SHP77 treated with DMSO at 0.1 percent for 48 hours (cell line): ENCODE measurements at places on chromosomes 16 and 17.

DNA sequence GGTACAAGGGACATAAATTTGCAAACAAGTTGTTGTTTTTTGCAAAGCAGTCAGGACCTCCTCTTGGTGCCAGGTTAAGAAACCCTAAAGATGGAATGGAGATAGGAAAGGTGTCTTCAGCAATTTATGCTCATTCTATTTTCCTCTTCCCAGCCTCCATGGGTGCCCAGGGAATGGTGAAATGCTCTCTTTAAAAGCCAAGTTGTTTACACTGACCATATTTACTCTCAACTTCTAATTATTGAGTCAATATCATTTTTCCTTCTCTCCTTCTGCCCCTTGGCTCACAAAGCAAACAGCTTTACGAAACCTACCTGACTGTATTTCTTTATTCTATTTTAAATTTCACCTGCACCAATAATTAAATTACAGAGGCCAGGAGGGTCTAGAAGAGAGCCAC is 138.5 kb upstream of the IRX3 start:
- no peak for DNase-seq

DNA sequence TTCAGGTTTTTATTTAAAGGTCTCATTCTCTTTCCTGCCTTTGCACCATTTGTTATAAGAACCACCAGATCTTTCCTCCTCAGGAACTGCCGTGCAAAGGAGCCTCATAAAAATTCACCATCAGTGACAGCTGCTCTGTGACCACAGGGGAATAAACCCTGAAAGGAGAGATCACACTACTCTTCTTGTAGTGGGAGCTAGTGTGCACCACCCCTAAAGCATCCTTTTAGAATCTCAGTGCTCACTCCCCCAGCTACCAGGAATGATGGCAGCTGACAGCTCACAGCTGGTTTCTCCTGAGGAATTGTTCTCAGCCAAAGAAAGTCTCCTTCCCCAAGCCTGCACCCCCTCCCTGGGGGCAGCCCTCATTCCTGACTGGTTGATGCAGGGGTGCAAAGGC is 18.7 kb downstream of the VAT1L start:
- DNase-seq: no peak

GRCh38 chr17:72387487-72387886 is 266.7 kb downstream of the SOX9 start:
- no peak for DNase-seq

GRCh38 chr16:65767125-65767524 is 599.4 kb upstream of the CDH5 start:
- no peak for DNase-seq

DNA sequence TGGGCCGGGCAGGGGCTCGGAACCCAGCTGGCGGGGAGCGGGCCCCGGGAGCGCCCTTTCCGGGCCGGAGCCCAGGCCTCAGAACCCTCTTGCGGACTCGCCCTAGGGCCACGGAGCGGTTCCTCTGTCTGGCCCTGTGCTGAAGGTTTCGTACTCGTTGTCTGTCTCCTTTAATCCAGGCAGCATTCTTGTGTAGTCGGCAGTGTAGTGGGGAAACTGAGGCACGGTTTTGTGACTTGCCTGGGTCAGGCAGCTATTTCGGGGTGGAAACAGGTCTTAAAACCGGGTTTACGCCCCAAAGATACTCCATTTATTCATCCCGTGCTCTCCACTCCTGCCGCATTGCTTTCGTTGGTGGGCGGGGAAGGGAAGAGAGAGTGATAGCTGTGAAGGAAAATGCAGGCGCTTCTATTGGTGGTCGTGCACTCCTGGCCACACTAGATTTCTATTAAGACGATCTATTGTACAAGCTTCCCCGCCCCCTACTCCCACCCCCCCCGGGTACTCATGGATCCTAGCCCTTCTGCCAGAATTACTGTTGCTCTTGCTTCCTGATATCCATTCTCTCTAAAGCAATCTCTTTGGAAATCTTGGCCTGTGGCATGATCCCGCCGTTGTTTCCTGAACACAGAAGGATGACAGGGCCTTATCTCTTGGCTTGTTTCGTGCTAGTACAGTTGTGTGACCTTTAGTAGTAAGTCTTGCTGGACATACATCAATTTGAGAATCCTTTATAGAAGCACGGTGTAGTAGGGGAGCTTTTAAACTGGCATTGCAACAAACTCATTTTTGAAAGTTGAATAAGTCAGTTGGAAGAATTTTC is 751 bp downstream of the DCAF7 start:
- peak; percentile 21 for DNase-seq

DNA sequence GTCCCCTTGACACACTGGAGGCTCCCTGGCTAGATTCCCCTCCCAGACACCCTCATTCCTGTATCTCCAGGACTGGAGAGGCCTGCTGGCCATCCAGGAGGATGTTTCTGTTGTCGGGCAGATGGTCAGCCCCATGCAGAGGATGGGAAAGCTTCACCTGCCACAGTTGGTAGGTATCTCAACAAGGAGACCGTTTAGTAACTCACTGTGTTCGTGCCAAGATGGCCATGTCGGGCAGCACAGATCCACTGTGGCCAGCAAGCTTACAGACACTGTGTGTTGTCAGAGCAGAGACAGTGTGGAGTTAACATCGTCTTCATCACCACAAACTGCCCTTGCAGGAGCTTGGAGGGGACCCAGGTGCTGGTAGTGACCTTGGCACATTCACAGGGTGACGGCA is 390.9 kb downstream of the SEC14L1 start:
- DNase-seq: no peak

DNA sequence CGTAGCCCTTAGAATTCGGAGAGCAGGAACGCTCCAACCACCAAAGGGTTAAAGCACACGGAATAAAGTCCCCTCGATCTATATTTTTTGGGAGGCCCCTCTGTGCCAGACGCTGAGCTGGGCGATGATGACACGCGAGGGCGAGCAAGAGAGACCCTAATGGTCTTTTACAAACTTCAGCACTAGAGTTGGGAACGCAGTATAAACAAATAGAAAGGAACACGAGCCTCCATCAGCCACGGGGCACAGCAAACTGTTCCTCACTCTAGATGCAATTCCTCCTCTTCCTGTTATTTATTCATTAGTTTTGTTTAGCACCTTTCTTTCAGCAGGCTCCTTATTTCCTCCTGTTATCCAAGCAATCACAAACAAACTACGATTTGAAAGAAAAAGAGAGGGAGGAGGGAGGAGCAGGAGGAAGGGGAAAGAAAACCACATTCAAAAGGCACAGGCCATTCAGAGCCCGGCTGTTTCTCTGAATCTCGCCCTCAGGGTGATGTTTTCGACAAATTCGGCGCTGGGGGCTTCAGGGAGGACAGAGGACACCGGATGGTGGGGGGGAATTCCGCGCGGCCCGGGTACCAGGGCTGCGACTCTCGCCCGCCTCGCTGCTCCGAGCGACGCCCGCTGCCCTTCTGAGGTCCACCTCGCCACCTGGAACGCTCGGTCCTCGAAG is 1.6 kb downstream of the TOX3 start:
- no peak for DNase-seq

- DNase-seq: no peak
Observed at GRCh38 chr16:11503566-11503965, 83.2 kb downstream of the LITAF start.

DNA sequence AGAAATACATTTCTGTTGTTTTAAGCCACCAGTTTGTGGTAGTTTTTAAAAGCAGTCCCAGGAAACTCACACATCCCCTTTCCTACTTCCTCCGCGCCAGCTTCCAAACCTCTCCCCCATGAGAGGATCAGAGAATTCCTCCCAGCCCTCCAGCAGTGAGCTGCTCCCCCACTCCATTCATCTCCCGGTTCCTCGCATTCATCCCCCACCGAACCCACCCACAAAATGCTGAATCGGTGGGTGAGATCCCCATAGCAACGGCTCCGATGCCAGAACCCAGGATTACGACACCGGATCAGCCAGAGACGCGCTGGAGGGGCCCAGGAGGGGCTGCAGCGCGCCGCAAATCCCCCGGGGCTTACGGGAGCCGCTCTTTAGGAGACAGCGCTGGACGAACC is 251.4 kb upstream of the RPL38 start:
- no peak for DNase-seq

DNA sequence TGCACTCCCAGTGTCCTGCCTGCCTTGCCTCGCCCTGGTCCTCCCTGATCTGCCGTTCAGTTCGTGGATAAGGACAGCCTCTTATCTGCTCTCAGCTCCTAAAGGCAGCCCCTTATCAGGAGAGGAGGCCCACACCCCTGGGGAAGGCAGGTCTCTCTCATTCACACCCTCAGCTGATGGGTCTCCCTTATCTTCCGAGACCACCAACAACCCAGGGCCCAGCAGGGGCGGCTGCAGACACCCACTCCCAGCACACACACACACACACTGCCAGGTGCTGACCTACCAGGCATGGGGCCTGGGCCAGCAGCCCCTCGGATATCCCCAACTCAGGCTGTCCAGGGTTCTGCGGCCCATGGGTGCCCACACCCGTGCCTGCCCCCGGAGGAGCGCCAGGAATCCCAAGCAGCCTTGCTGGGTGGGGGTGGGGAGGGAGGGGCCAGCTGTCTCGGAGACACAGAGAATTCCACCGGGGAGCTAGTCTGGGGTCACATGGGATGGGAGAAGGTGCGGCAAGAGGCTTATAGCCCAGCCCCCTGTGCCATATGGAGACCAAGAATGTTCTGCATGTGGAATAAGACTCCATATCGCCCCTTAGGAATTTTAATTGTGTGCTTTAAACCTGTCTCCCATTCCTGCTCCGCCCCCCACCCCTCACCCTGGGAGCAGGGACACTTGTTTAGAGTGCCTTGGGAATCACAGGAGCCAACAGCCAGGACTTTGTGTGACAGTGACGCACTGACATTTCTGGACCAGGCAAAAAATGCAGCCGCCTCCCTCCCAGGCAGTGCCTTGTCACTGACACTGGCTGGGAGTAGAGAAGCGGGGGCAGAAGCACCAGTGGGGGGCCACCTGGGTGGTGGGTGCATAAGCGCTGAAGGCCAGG is 41.9 kb upstream of the EMP2 start:
- DNase-seq: no peak

DNA sequence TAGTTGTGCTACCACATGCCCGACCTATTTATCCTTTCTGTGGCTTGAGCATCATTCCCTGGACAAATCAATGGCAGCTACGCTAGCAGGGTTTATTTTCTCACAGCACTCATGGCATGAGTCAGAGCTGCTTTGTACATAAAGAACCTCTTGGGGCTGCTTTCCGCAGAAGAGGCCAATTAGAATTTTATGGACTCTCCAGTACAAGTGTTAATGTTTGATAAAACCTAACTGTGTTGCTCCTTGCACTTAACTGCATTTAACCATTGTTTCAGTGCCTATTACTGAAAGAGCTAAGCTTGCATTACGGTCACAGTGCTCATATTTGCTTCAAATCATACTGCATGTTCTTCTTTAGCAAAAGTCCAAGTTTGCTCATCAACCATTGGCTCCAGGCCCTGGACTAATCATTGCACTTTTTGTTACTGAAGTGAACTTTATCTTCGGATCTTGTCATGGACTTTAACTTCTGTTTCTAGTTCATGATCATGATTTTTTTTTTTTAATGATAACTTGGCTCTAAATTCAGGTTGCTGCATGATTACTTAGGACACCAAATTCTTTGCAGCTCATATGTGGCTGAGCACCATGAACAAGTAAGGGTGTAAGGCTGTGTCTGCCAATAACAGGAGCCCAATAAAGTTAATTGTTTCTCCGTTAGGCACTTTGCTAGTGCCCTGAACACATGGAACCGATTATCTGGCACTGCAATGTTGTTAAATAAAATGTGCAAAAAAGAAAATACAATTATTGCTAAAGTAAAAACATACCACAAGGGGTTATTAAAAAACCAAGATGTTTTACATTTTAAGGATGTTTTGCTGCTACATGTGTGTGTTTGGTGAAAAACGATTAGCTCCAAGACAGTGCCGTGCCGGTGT is 492.2 kb downstream of the KCNJ2 start:
- no peak for DNase-seq

- no peak for DNase-seq
Observed at GRCh38 chr17:35087731-35088355, 24.3 kb upstream of the RFFL start.

- no peak for DNase-seq
Observed at GRCh38 chr16:66364117-66364958, 2.2 kb upstream of the CDH5 start.

- peak; percentile 82 for DNase-seq
Observed at GRCh38 chr17:39144416-39144840, 7.0 kb downstream of the PLXDC1 start.

DNA sequence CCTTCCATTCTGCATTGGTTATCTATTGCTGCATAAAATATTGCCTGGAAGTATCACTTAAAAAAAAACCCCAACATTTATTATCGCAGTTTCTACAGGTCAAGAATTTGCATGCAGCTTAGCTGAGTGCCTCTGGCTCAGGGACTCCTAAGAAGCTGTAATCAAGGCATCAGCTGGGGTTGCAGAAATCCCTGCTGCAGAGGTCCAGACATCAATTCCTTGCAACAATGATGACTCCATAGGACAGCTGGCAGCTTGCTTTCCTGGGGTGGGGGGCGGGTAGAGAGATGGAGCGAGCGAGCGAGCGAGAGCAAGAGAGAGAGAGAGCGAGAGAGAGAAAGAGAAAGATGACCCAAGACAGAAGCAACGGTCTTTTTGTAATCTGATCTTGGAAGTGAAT is 308.1 kb downstream of the HAPSTR1 start:
- DNase-seq: no peak

GRCh38 chr16:89051521-89052166 is 42.0 kb upstream of the ACSF3 start:
- DNase-seq: no peak

DNA sequence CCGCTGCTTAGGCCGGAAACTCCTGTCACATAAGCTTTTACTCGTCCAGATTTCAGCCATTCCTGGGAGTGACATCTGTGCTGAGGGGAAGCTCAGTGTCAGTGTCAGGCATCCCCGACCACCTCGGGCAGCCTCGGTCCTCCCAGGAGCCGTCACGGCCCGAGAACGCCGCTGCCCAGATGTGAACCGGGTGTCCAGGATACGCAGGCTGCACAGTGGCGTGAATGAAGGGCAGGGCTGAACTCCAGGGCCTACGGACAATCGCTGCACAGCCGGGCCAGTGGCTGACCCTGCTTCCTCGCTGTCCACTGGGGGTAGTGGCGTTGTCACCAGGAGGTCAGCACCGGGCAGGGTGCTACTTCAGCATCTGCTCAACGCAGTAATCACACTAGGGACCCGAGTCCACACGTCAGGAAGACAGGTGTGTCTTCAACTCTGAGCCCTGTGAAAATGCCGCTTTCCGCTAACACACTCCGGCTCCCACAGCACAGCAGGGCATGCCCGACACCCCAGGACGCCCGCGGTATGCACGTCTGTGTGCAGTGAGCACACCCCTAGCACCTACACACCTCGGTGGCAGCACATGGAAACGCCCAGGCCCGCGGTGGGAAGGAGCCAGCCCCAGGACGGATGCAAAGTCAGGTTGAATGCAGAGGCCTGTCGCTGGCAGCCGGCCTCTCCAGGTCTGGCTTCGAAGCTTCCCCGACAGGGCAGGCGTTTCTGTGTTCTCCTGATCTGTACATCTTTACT is 3.1 kb downstream of the LMF1 start:
- DNase-seq: no peak

GRCh38 chr17:32266389-32267301 is 1.0 kb downstream of the RHBDL3 start:
- no peak for DNase-seq

- no peak for DNase-seq
Observed at GRCh38 chr17:67183531-67183930, 61.5 kb downstream of the HELZ start.

GRCh38 chr17:20896153-20896649 is 146.6 kb downstream of the USP22 start:
- no peak for DNase-seq

- DNase-seq: no peak
Observed at GRCh38 chr17:65532101-65532890, 29.2 kb downstream of the AXIN2 start.

- no peak for DNase-seq
Observed at GRCh38 chr16:65249768-65250167, 127.9 kb upstream of the CDH11 start.
